Hematopoietic multipotent progenitor cell (in vitro differentiated cells): ENCODE measurements at places on chromosomes 7 and 10.

- peak; percentile 13 for DNase-seq
These were observed 260.7 kb downstream of the BMPER start for GRCh38 chr7:34165927-34166550.

DNA sequence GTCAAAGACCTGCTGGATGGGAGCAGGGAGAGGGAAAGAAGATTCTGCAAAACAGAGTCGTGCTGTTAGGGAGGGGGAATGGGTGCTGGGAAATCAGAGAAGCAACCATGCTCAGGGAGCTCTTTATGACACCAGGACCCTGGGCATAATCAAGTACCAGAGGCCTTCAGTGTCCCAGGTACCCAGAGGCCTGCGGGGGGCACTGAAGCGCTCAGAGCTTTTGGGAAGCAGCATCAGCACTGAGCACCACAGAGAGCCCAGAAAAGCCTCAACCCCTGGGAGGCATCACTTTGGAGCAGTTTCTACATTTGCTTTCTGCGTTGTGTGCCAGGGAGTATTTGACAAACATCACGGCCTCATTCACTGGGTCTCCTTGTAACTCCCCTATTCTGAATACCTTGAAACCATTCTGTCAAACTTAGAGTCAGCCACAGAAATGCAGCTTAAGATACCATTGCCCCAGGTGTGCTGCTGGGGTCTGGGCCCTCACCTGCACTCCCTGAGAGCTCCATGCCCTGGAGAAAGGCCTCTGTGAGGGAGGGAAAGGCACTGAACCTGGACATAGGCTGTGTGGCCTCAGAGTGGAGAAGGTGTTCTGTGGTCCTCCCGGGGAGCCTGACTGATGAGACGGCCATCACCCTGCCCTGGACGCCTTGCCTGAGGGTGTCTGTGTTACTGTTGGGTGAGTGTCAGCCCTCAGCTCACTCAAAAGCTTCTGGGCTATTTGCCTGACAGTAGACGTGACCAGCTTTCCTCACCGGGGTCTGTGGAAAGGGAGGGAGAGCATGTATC is 37.1 kb downstream of the CXCL12 start:
- DNase-seq = no peak

DNA sequence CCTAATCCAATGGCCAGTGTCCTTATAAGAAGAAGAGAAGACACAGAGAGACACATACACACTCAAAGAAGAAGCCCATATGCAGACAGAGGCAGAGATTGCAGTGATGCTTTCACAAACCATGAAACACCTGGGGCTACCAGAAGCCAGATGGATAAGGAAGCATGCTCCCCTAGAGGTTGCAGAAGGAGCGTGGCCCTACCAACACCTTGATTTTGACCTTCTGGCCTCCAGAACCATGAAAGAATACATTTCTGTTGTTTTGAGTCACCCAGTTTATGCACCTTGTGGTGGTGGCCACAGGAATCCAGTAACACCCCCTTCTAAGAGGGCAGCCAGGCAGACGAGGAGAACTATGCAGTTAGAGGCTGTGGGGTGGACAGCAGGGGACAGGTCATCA is 43.5 kb downstream of the AOC1 start:
- no peak for DNase-seq

GRCh38 chr7:12586271-12586670 is 15.8 kb downstream of the SCIN start:
- no peak for DNase-seq

- peak; percentile 40 for DNase-seq
These were observed 103.0 kb upstream of the KLF6 start for GRCh38 chr10:3887885-3888476.

- no peak for DNase-seq
These were observed 588.7 kb upstream of the PFKP start for GRCh38 chr10:2478656-2479055.

DNA sequence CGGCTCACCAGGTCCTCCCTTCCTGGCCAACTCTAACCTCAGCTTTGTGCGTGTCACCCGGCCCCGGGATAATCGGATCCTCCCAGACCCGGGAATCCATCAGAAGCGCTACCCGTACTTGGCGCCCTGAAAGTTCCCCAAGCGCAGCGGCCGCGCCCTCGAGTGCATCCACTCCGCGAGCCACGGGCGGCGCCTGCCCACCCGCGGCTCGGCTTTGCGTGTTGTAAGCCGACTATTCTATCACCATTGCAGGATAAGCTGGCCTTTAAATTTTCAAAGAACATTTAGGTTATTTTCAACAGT is 35.7 kb upstream of the EBLN1 start:
- DNase-seq = no peak
